ENCODE measurements at places on chromosomes 6 and 20. TPM values are rescaled to one million over a fixed set of nuclear protein-coding genes. Genes with fewer than 3 reads are reported as not detected.

The DDX43 gene
- not detected for total RNA-seq

The SLC35D3 gene
- total RNA-seq, result not detected

The TRIM10 gene
- total RNA-seq, result not detected

DNA sequence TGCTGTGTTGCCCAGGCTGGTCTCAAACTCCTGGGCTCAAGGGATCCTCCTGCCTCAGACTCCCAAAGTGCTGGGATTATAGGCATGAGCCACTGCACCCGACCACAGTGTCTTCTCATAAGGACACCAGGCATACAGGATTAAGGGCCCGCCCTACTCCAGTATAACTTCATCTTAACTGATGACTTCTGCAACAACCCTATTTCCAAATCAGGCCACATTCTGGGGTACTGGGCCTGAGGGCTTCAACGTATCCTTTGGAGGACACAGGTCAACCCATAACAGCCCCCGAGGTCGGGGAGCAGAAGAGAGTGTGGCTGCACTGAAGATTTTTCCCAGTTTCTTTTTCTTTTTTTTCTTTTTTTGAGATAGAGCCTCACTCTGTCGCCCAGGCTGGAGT lies 39.7 kb downstream of the SUN5 start:
- no peak for DNase-seq

DNA sequence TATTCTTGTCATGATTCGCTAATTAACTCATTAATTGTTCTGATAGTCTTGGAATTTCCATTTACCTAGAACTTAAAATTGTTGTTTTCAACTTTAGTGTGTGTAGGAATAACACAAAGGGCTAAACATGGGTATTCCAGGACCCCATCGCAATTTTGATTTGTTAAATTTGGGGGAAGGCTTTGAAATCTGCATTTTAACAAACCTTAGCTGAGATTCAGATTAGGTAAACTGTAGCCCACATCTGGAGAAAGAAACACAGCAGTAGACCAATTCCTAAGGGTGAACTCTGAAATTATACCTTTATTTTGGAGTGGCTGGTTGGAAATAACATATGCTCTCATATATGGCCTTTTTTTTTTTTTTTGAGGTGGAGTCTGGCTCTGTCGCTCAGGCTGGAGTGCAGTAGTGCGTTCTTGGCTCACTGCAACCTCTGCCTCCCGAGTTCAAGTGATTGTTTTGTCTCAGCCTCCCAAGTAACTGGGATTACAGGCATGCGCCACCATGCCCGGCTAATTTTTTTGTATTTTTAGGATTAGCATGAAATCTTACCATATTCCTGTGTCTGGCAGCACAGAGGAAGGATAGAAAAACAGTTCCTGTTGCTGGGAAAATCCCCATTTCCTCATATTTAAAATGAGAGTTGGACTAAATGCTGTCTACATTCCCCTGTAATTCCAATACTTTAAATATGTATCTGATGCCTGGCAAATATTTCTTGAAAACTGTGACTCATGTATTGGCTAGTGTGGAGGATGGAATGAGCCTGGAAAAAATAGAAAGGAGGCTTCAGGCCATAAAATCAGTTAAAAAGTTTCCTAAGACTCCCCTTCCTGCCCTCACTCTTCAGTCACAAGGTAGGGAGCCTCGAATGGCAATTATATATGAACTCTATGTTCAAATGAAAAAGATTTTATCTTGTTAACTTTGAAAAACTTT lies 96.7 kb upstream of the FAM184A start:
- no peak for DNase-seq

- no peak for DNase-seq
Observed at GRCh38 chr20:4007383-4008025, 7.9 kb downstream of the RNF24 start.

DNA sequence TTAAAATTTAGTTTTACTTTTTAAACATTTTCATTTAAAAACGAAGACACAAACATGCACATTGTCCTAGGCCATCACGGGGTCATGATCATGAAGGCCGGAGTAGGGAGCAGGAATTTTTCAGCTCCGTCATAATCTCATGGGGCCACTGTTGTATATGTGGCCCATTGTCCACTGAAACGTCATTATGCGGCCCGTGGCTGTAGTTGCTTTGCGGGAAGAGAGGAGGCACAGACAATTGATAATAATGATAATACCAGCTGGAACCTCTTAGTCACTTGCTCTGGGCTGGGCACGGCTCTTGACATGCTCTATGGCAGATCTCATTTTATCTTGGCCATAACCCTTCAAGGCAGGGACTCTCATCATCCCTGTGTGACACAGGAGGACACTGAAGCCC lies 56.5 kb upstream of the FNDC1 start:
- no peak for DNase-seq

- peak; percentile 80 for DNase-seq
Observed at GRCh38 chr6:157613011-157613522, 210.0 kb upstream of the SNX9 start.

GRCh38 chr6:7707787-7708186 lies 18.1 kb upstream of the BMP6 start:
- no peak for DNase-seq

The BMP7 gene
- 0.96 TPM for total RNA-seq

GRCh38 chr6:5811997-5812396 lies 194.7 kb downstream of the NRN1 start:
- DNase-seq, result peak; percentile 5

GRCh38 chr6:27679308-27679963 lies 206.5 kb upstream of the ZNF184 start:
- no peak for DNase-seq

- no peak for DNase-seq
Observed at GRCh38 chr6:146984251-146984924, 219.8 kb upstream of the STXBP5 start.

DNA sequence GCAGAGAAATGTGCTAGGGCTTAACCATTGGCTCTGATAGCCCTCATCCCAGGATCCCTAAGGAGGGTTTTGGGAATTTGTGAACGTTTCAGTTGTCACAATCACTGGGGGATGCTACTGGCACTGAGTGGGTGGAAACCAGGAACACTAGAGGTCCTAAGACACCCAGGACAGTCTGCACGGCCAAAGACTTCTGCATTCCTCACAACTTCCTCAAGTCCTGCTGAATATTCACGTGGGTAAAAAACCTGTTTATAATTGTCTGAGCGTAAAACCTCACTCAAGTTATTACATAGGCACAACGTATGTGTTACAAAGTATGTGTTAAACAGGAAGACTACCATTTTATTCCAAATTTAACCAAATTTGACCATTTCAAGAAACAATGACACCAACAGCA lies 52.4 kb downstream of the GMDS start:
- DNase-seq, result no peak

The BNIP5 gene
- not detected for total RNA-seq

DNA sequence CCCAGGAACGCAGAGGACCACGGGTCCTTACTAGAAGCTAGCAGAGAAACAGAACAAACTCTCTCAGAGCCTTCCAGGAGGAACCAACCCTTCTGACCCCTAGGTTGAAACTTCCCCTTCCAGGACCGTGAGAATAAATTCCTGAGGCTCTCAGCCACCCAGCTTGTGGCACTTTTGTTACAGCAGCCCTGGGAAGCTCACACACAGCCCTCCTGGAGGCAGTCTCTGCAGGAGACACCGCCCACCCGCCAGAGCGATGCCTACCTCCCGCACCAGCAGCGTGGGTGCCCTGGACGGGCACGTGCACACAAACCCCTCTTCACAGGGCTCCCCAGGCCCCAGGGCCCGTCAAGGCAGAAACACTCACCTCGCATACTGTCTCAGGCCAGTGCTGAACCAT lies 4.2 kb downstream of the RNASET2 start:
- DNase-seq, result no peak

DNA sequence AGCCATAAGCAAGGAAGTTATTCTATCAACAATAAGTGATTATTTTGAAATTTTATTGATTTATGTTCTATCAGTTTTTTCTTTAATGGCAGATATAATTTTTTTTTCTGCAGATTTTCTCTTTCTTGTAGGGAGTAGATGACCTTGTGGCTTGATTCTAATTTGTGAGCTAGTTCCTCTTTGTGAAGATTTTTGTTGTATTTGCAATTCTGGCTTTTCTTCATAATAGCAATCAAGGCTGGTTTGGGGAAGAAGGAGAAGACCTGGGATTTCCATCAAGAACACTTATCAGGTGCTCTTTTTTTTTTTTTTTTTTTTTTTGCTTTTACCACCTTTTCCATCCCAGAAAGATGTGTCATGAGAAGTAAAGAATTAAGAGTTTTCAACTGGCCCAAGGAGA lies 324.2 kb upstream of the MAN1A1 start:
- DNase-seq, result no peak

GRCh38 chr6:170166511-170167122 lies 124.3 kb downstream of the DLL1 start:
- DNase-seq, result no peak

The KHDC1L gene
- not detected for total RNA-seq

GRCh38 chr6:137970368-137970767 lies 103.3 kb downstream of the TNFAIP3 start:
- no peak for DNase-seq

The TAF11 gene
- 46.3 TPM for total RNA-seq

GRCh38 chr6:24933266-24933665 lies 2.5 kb downstream of the RIPOR2 start:
- no peak for DNase-seq

The CD109 gene
- total RNA-seq, result 67.4 TPM

The TRIM31 gene
- not detected for total RNA-seq

Data from RPMI7951 (cell line).